ENCODE measurements at places on chromosomes 4 and X.
A peak's percentile ranks its signal among the peaks of the same experiment; 100 is the strongest.

DNA sequence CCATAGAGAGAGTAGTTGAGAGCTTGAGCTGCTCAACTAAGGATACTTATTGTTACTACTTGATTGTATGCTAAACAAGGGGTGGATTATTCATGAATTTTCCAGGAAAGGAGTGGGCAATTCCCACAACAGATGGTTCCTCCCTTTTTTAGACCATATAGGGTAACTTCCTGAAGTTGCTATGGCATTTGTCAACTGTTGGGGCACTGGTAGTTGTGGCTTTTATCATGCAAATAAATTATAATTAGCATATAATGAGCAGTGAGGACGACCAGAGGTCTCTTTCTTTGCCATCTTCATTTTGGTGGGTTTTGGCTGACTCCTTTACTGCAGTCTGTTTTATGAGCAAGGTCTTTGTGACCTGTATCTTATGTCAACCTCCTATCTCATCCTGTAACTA, 1403.5 kb upstream of the PABPC4L start:
- no peak for DNase-seq

DNA sequence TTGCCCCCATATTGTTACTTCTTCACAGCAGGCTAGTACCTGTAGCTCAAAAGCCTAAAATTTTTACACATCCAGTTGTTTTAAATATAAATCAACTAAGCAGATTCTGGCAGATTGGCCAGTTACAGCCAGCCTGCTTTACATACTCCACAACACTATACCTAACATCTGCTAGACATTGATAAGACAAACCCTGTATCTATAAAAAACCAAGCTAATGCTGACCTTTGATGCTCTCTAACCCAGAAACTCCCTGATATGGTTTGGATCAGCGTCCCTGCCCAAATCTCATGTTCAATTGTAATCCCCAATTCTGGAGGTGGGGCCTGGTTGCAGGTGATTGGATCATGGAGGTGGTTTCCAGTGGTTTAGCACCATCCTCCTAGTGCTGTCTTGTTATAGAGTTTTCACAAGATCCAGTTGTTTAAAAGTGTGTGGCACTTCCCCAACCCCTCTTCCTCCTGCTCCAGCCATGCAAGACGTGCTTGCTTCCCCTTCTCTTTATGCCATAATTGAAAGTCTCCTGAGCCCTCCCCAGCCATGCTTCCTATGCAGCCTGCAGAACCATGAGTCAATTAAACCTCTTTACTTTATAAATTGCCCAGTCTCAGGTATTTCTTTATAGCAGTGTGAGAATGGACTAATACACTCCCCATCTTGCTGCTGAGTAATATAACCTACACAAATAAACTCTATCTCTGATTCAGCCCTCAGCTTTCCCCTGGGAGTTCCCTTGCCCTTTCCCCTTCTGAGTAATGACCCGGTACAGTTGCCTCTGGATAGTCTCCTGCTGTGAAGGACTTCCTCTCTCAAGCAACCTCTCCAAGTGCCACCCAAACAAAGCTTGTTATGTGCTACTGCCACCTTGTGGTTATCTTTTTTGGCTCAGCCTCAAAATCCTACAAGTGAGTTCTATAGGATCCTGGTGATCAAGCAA, 39.6 kb downstream of the ZCCHC13 start:
- DNase-seq = peak; percentile 64

- no peak for DNase-seq
Observed at GRCh38 chr4:162011089-162011488, 152.7 kb downstream of the FSTL5 start.

DNA sequence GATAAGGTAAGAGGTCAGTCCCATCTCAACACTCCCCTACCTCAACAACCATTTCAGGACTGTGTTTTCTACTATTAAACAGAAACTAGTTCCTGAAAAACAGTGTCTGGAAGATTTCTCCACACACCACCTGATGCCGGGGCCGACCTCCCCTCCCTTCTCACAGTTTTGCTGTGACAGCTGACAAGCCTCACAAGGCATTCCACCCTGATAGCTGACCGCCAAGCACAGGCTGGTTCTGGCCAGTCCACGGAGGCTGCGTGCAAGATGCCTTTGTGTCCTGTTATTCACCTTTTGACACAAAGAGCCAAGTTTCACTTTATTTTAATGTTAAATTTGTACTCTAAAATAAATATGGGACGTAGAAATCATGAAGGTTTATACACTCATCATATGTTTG, 758.6 kb downstream of the PDHA2 start:
- no peak for DNase-seq

DNA sequence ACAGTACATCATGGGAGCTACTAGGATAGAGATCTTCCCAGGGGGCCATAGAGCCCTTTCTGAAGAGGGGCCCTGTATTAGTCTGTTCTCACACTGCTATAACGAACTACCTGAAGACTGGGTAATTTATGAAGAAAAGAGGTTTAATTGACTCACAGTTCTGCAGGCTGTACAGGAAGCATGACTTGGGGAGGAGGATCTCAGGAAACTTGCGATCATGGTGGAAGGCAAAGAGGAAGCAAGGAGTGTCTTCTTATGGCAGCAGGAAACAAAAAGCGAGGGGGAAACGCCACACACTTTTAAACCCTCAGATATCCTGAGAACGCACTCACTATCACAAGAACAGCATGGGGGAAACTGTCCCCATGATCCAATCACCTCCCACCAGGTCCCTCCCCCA, 4.2 kb upstream of the SLC9A6 start:
- no peak for DNase-seq
